Endothelial cell of umbilical vein (primary cell): ENCODE measurements at places on chromosomes 6 and 20. TPM values are rescaled to one million over a fixed set of nuclear protein-coding genes. Genes with fewer than 3 reads are reported as not detected.

DNA sequence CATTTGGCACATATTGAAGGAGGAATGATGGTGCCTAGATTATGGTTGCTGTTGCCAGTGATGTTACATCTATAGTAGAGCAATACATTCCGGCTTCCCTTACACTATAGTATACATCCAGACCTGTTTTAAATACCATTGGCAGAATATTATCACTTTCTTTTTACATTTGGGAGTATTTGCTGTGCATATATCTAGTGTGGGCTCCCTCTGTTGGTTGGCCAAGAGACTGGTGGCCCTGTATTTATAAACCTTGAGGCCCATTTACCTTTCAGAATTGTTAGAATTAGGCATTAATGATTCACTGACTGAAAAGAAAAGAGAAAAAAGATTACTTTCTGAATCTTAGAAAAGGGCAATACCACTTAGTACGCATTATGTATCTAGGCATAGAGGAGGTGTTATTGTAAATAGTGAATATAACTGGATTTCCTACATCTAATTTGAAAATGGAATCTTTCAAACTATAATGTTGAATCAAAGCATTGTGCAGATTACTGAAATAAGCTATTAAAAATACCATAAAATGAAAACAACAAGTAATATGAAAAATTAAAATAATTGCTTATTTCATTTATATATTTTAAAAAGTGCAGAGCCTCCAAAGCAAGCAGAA lies 628.8 kb upstream of the MAN1A1 start:
- no peak for DNase-seq

DNA sequence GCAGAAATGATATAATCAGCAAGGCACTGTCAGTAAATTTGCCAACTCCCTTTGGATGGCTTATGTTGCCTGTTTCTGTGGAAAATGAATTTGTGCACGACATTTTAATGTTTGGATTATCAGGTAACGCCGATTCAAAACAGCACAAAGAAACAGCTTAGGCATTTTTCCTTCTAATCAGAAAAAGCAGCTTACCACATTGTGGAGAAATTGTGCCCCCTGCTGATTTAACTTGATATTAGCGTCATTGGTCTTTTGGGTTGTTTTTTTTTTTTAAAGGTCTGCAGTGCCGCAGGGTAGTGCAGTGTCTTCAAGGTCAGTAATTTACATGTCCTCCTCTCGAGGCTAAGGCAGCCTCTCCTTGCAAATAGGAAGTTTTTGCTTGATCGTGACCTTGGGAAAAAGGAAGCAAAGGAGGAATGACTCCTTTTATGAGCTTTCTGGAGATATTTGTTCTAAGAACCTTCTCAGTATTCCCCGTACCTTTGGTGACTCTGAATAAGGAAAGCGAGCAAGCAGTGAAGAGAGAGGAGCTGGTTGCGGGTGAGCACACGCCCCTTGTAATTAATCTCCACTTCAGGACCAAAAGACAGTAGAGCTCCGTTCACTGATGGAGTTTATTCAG lies 79.1 kb downstream of the ELOVL4 start:
- DNase-seq = peak; percentile 81

GRCh38 chr6:135811170-135811569 lies 40.3 kb upstream of the PDE7B start:
- DNase-seq = no peak

Gene MROH8
- total RNA-seq = 1.5 and 2.7 TPM in 2 replicates
